ENCODE measurements at places on chromosomes 4 and X. TPM values are rescaled to one million over a fixed set of nuclear protein-coding genes. Genes with fewer than 3 reads are reported as not detected.

GRCh38 chrX:19715711-19716638 lies 171.4 kb downstream of the SH3KBP1 start:
- DNase-seq, result no peak

GRCh38 chr4:71052034-71052433 lies 58.6 kb downstream of the DCK start:
- DNase-seq, result no peak

DNA sequence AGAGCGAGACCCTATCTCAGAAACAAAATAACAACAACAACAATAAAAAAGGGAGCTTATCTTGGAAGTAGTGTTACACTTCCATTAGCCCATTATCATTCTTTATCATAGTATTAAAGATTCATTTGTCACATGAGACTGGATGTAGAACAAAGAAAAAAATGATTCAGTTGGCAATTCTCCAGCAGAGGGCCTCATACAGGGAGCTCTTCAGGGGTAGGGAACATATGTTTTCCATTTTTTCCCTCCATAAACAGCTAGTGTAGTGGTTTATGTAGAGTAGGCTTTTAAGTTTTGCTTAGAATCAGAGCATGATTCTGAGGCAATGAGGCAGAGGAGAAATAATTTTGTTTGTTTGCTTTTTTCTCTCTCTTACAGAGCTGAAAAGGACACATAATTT lies 5.8 kb downstream of the CPE start:
- no peak for DNase-seq

DNA sequence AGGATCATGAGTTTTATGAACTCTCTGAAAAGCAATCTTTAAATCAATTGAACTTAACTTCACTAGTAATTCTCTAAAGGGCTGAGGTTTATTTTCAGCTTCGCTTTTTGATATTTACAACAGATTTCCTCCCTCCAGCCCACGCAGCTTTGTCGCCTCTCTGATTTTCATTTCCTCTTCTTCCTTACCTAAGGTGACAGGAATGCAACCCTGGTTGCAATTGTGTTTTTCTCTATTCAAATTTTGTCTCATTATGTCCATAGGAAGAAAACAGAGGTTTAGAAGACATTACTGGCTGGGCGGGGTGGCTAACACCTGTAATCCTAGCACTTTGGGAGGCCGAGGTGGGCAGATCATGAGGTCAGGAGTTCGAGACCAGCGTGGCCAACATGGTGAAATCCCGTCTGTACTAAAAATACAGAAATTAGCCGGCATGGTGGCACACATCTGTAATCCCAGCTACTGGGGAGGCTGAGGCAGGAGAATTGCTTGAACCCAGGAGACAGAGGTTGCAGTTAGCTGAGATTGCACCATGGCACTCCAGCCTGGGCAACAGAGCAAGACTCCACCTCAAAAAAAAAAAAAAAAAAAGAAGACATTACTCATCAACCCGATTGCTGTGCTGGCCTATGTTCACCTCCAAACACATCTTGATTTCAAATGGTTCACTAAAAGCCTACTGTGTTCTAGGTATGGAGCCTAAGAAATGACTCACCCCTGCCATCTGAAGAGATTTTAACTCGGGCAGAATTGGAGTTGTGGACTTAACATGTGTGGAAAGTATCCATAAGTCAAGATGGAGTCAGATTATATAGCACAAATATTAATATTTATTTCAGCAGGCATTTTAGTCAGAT lies 36.8 kb downstream of the VSIG4 start:
- DNase-seq, result no peak

IKBKG gene
- total RNA-seq, result 23.6 TPM

GRCh38 chrX:48083706-48084105 lies 12.3 kb upstream of the ZNF630 start:
- DNase-seq, result no peak

CCDC149 gene
- 17.2 TPM for total RNA-seq

ITIH6 gene
- total RNA-seq, result not detected

BANK1 gene
- total RNA-seq, result 1.0 TPM

- DNase-seq, result no peak
These were observed 6.8 kb downstream of the PPARGC1A start for GRCh38 chr4:23882976-23883531.

H2BW2 gene
- not detected for total RNA-seq

- DNase-seq, result no peak
These were observed 39.0 kb downstream of the DDX60 start for GRCh38 chr4:168279556-168279955.

ADH1B gene
- 5.7 TPM for total RNA-seq

DNA sequence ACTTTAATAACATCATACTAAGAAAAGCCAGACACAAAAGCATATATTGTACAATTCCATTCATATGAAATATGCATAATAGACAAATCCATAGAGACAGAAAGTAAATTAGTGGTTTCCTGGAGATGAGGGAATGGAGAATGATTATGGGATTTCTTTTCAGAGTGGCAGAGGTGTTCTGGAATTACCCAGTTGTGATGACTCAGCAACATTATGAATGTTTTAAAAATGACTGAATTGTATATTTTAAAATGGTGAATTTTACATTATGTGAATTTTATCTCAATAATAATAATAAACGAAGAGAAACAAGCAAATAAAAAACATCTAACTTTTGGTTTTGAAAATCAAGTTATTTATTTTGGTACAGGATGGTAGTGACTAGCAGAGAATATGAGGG lies 11.2 kb downstream of the ZXDA start:
- DNase-seq, result no peak

DNA sequence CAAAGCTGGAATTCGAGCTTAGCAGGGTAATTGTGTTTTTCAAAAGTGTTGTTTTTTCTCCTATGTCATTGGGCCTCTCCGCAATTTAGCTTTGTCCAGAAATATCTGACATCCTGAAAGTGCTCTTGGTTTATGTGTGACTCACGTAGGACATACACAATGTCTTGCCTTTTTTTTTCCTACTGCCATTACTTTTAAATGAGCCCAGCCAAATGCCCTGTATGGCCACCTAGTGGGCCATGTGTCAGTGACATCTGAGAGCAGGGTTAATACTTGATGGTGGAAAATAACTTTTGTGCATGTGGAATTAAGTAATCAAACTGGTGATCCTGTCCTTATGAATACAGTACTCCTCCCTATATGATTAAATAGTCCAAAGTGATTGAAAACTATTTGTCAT lies 1411.1 kb upstream of the TENM3 start:
- no peak for DNase-seq

DNA sequence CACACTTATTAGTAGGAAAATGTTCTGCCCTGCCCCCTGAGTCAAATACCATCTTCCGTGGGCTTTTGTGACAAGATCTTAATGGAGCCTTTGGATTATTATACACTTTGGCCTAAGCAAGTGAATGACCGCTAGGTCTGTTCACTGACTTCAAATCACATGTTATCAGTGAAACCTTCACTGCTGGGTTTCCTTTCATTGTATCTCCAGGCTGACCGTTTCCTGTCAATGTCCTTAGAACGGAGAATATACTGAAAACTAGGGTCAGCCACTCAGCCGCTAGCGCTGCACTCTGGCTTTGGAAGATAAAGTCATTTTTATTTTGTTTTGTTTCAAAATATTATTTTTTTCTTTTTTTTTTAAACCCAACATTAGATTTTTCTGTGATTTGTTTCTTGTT lies 107.0 kb upstream of the TLL1 start:
- DNase-seq, result no peak

GRCh38 chrX:118116713-118117550 lies at the start of gene KLHL13:
Gene KLHL13 (minus strand): TSS chrX:118116810. CDS start chrX:118028473, 88,337 bp downstream.
- DNase-seq, result no peak

DNA sequence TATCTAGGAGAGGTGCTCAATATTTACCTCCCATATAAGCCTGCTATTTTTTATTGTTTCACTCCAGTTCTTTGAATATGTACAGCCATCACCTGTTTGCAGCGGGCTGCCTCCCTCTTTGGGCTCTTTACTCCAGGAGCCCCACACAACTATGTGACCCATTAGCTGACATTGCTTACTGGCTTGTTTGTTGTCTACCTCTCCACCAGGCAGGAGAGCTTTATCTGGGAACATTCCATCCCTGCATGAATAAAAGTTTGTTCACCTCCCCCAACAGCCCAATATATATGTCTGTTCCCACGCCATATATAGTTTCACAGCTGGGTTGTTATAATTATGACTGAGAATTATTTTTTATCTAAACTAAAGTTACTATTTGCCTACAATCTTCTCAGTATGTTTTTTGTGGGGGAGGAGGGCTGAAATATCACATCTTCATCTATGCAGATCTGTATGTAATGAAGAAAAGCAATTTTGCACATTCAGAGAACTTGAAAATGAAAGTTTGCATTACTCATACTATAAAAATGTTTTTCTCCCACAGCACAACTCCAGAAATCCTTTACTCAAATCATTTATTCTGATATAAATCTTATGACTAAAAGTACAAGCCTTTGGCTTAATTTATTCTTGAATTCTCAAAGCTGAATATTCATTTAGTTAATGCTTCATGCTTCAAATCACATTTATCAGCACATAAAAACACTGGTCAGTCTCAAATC lies 61.2 kb upstream of the DAPP1 start:
- no peak for DNase-seq

GAB1 gene
- total RNA-seq, result 40.0 TPM

- no peak for DNase-seq
These were observed 115.0 kb upstream of the HS3ST1 start for GRCh38 chr4:11543706-11544105.

- no peak for DNase-seq
These were observed 415.2 kb downstream of the TRIML1 start for GRCh38 chr4:188554413-188554812.

DNA sequence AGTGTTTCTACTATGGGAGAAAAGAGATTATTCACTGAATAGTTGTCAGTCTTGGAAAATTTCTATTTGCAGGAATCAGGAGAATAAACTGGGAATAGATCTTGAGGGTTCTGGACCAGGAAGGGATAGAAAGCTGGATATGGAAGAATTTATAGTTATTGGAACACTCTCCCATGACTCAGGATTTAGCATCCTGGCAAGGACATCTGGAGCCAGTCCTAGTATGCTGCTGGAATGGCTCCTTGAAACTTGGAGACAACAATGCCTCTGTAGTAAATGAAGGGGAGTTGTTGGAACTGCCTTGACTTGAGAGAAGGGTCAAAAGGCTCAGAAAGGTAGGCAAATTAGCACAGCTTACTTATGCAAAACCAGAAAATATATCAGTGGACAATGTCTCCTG lies 23.5 kb upstream of the THOC2 start:
- DNase-seq, result no peak

GRCh38 chr4:159979351-159979750 lies 876.5 kb downstream of the RAPGEF2 start:
- DNase-seq, result no peak

GRCh38 chr4:6278801-6279197 lies 9.1 kb downstream of the WFS1 start:
- DNase-seq, result no peak

PCDH7 gene
- 139 TPM for total RNA-seq

DNA sequence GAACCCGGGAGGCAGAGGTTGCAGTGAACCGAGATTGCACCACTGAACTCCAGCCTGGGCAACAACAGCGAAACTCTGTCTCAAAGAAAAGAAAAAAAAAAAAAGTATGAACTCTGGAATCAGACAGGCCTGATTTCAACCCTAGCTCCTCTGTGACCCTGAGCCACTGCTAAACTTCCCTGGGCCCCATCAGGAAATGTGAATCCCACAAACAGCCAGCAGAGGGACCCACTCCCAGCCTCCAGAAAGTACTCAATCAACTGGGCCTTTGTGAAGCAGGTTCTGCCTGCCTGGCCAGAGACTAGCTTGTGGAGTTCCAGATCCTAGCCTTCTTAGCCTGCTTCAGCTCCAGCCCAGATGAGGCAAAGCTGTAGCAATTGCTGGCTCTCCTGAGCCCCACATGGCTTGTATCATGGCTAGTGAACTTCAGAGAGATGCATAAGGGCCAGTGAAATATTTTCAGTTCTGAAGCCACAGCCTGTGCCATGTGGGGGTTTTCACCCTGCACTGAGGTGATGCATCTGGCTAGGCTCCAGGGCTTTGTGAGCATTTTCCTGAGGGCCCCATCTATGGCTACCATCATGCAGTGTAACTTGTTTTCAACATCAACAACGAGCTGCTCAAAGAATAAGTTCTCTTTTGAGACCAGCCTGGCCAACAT lies 7.2 kb upstream of the IDS start:
- no peak for DNase-seq

- DNase-seq, result peak; percentile 95
These were observed at the start of gene SCARB2 for GRCh38 chr4:76213415-76214176. Gene SCARB2 (minus strand): TSS chr4:76213824. CDS start chr4:76213543, 281 bp downstream.

GRCh38 chr4:81509822-81510221 lies 38.1 kb upstream of the RASGEF1B start:
- no peak for DNase-seq

- no peak for DNase-seq
These were observed 3.0 kb upstream of the IRF2 start for GRCh38 chr4:184477201-184477999.

GRCh38 chr4:152780267-152780778 lies 569 bp downstream of the ARFIP1 start:
- no peak for DNase-seq

- no peak for DNase-seq
These were observed 153.0 kb downstream of the DCTD start for GRCh38 chr4:182764137-182764536.

SPANXC gene
- total RNA-seq, result not detected

GRCh38 chr4:86184901-86185285 lies 175.0 kb downstream of the MAPK10 start:
- no peak for DNase-seq

DNA sequence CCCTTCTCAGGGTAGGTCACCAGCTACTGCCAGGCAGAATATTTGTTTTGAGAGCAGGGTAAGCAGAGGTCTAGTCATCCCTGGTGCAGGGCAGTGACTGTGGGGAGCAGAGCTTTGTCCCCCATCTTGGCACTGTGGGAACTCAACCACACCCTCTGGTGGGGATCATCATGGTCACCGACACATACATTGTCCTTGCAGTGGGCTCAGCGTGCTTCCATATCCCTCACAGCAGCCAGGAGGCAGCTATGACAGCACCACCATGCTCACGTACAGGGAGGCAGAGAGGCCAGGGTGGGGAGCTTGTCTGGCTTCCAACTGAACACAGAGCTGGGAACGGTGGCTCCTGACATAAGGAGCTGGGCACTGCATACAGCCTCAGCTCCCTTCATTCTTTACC lies 102.3 kb downstream of the ENPP6 start:
- DNase-seq, result no peak

DNA sequence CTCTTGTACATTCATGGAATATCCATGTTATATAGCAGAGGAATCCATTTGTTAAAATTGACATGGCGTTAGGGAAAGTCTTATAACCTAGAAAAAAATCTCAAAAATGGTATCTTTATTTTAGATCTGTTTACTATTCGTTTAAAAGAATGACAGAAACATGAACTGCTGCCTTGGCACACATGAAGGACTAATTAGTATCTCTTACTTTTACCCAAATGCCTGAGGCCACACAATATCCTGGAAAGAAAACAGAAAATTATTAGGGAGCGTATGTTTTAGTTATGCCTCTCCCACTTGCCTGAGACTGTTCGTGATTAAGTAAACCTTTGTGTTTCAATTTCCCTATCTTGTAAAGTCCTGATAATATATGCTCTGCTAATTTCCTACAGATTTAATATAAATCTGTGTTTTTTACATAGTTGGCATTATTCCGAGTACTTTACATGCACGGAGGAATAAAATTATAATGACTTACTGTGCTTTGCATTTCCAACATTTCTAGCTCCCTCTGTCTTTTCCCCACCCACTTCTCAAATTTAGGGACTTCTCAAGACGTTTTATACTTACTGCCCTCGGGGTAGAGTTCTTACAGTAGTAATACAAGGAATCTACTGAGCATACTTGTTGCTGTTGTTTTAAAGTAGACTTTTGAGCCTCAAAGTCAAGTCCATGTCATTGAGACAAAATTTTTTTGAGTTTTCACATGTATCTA lies 147.3 kb downstream of the VEGFC start:
- no peak for DNase-seq

All from osteocyte (in vitro differentiated cells).